ENCODE measurements at places on chromosomes 3 and 15.

DNA sequence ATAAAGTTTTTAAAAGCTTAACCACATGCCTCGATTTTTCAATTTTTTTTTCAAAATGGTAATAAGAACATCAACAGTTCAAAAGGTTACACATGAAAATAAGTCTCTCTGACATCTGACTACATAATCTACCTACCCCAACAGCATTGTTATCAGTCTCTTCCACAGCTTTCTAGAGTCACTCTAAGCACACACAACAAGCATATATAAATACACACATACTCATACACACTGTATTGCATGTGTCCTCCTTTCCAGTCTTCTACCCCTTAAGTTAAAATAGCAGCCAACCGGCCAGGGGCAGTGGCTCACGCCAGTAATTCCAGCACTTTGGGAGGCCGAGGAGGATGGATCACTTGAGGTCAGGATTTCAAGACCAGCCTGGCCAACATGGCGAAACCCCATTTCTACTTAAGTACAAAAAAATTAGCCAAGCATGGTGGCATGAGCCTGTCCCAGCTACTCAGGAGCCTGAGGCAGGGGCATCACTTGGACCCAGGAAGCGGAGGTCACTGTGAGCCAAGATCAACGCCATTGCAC lies 12.2 kb downstream of the TBL1XR1 start:
- no peak for DNase-seq

- no peak for DNase-seq
These were observed 17.4 kb upstream of the EHD4 start for GRCh38 chr15:41989573-41990242.

DNA sequence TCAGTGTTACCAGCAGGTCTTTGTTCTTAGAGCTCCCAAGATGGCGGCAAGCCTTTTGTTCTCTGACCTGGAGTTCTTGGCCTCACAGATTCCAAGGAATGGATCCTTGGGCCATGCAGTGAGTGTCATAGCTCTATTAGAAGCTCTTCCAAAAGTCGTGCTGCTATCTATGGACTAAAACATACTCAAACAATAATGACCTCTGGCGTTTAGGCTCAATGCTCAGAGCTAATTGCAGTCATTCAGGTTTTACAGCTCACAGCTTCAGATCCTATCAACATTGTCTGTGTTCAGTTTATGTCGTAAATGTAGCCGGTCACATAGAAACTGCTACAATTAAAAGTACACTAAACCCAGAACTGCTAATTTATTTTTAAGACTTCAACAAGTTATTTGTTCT lies 22.2 kb downstream of the CCRL2 start:
- no peak for DNase-seq

- no peak for DNase-seq
These were observed 52.8 kb downstream of the RHCG start for GRCh38 chr15:89443581-89443980.

DNA sequence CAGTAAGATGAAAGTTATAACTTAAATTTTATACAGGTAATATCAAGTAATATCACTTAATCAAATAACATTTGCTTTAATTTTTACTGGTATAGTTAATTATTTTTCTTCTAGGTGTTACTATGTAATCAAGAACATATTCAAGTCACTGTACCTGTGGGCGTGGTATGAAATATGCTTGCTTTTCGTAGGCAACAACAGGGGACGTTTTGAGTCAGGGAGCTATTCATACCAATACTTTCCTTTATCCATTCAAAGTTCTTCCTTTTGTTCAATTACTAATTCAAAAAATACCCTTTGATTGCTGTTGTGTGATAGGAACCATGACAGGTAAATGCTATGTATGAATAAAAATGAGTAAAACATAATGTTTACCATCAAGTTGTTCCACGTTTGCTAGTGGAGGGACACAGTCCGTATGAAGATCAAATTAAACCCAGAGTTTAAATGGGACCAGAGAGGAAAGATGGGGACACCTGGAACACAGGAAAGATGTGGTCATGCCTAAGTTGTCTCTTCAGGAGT lies 654.0 kb upstream of the KCNMB2 start:
- no peak for DNase-seq
